ENCODE measurements at places on chromosomes 7 and 10.

DNA sequence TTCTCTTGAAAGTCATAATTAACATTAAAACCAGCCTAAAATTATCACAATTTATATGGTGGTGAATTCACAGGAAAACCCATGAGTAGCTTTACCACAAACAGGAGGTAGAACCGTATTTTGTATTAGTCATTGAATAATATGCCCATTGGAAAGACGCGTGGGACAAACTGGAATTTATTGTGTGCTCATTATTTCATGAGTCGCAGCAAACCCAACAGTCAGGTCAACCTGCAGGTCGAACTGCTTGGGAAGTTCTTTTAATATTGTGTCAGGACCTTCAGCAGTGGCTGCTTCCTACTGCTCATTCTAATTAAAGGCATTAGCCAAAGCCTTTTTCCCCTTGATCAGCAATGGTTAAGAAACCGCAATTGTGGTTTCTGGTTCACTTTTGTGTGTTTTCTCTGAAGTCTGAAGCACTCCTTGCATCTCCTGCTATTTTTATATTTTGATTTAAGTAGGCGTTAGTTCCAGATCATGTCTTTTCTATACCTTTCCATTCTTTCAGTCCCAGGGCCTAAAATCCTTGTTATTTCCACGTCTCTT lies 100.1 kb downstream of the RAB11FIP2 start:
- no peak for DNase-seq

DNA sequence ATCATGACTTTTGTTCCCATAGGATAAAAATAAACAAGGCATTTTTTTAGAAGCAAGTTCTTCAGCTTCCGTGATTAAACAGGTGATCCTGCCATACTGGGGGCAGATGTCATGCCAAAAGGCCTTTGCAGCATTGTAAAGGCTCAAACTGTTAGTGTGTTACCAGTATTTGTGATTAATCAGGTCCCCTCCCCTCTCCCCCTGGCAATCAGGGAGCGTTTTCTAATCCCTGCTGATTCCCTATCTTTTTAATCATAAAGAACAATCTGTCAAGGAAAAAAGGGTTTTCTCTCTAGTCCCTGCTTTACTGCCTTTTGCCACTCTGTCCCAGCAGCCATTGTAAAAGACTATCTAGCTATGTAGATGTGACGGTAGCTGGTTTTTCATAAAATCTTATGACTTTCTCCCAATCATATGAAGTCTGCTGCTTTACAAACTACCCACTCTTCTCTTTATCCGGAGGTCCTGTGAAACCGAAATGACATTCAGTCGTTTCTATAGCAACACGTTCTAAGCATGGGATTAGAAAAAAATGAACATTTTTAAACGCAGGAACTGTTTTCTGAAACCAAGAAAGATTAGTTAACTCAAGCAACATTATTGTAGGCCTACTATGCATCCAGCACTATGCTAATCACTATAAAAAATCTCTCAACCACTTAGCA lies 210.9 kb downstream of the RNLS start:
- DNase-seq: no peak

DNA sequence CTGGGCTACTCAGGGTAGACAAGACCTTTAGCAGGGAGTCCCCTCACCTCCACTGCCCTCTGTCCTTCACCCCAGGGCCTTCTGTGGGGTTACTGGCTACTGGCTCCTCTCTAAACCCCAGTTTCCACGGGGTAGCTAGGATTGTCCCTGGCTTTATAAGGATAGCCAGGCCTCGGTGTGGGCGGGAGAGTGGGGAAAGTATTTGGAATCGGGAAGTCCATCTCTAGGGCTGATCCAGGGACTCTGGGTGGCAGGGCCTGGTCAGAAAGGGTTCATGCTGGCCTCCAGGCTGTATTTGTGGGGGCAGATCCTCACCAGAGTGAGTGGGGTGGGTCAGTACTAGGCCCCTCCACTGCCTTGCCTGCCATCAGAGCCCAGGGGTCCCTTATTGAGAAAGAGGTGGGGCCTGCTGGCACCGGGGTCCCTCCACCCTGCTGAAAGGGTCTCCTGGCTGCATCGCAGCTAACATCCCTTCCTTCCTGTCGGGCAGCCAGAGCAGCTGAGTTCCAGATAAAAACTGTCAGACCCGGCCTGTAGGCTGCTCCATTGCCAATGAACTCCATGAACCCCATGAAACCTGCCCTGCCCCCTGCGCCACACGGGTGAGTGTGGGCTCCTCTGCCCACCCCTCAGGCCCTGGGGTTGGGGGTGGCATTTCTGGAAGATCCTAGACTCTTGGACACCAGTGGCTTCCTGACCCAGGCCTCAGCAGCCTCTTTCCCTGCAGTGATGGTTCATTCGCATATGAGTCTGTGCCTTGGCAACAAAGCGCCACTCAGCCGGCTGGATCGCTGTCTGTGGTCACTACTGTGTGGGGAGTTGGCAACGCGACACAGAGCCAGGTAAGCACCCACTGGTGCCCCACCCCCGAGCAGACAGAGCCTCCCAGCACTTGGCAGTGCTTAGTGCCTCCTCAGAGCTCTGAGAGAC lies 7.3 kb downstream of the ZMIZ2 start:
- no peak for DNase-seq

GRCh38 chr10:49362596-49363260 lies 33.2 kb downstream of the DRGX start:
- no peak for DNase-seq

- DNase-seq: no peak
Observed at GRCh38 chr10:110747609-110748464, 103.7 kb downstream of the RBM20 start.

DNA sequence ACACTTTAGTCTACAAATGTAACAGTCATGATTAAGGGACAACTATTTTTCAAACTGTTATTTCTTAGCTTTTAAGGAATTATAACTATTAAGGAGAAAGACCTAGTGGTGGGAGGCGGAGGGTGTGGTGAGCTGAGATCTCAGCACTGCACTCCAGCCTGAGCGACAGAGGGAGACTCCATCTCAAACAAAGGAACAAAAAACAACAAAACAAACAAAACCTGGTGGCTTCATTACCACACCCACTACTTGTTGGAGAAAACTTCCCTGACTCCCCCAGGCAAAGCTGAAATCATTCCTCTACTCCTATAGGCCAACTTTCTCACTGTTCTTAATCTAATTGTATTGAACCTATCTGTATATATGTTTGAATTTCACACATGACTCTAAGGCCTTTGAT lies 3.2 kb downstream of the POLR1F start:
- no peak for DNase-seq

DNA sequence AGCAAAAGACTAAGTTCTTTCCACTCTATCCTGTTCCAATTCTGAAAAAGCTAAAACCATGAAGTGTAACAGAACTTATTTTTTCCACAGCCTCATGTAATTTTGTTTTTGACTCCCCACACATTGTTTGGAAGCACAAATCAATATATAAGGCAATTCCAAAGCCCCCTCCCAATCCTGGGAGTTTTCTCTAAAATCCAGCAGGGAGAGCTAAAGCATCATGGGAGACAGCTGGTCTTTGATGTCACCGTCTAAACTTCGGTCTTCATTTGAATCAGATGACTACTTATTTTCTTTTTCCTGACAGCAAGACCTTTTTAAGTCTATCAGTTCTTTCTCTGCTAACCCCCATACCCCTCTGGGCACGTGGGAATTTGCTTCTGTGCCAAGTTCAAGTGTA lies 33.3 kb upstream of the PON1 start:
- no peak for DNase-seq

DNA sequence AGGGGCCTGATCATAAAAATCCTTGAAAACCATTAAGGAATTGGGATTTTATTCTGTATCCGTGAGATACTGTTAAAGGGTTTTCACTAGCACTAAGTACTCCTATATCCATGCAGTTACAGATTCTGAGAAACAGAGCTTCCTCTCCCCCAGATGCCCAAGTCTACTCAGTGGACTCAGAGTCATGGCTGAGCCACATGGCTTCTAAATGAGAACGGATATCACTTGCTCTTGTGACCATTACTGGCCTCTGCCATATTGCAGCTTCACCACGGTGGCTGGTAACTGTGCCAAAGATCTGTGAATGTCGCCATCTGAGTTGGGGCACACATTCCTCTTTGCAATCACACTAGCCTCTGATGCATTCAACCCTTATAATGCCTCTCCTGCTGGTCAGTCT lies 42.0 kb upstream of the PALS2 start:
- no peak for DNase-seq

DNA sequence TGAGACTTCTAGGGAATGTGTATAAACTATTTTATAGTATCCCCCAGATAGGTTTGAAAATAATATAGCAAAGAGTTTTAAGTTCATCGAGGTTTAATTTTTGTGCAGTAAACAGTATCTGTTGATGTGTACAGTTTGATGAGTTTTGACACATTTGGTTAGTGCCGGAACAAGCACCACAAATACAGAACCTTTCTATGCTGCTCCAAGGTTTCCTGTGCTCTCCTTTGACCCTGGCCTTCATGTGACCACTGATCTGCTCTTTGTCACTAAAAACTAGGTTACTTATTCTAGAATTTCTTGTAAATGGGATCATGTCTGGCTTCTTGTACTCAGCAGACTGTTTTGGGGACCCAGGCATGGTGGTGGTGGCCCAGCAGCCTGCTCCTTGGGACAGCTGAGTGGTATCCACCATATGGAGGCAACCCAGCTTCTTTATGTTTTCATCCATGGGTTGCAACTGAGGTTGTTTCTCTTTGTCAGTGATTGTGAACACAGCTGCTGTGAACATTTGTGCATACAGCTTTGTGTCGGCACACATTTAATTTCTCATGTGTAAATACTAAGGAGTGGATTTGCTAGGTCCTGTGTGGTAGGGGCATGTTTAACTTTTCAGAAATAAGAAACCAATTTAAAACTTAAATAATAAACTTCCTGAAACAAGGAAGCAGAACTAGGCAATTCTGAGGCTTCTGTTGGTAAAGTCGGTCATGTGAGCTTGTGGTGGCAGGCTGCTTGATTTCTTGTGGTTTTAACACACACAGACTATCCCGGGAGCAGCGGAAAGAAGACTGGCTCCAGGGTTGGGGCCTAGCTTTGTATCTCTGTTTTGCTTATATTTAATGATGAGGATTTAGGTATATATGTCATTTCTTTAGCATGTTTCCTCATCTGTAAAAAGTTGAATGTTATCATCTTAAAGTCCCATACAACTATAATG lies 219.4 kb downstream of the ABCA13 start:
- no peak for DNase-seq

- no peak for DNase-seq
Observed at GRCh38 chr10:28559618-28560017, 26.7 kb downstream of the WAC start.

DNA sequence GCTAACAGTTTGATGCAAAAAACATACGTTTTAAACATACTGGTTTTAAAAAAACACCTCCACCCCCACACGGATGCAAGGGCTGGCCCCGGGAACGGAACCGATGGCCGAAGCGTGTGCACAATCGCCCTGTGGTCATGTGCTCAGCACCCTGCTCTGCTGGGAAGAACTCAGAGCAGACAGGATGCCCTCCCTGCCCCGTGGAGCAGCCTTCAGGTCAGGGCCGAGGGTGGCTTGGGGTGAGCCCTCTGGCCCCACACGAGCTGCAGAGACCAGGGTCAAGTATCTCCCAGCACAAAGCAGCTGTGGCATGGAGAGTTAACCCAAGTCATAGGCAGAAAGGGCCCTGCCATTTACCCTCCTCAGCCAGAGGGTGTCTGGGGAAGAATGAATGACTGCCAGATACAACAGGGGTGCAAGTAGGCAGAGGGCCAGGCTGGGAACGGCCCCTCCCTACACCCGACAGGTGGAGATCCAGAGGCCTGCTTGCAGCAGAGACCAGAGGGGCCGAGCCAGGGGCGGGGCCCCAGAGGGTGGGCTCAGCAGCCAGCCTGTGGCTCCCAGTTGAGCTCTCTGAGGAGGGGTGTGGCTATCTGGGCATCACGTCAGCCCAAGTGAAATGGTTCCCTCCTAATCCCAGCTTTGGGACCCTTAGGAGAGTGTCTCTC lies 56.8 kb downstream of the ZRANB1 start:
- no peak for DNase-seq

- DNase-seq: no peak
Observed at GRCh38 chr10:110076559-110077318, 69.0 kb downstream of the ADD3 start.

- no peak for DNase-seq
Observed at GRCh38 chr7:6401536-6401935, 46.2 kb downstream of the DAGLB start.

DNA sequence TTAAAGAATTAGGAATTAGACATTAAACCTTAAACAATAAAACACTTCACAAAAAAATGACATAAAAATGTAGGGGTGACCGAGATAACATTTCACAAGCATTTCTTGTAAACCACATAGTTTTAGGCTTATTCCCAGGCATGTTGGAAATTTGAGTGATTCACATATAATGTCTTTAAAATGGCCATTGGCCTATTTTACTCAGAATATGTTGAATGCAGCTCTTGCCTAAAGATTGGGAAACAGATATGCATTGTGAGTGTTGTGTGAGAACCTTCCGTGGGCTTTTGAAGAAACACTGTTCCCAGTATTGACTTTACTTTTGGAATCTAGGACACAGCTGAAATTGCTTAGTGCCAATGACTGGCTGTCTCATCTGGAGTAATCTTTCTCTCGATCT lies 79.6 kb downstream of the ARL5B start:
- DNase-seq: no peak

GRCh38 chr10:125017547-125018298 lies 75.8 kb downstream of the ZRANB1 start:
- no peak for DNase-seq

DNA sequence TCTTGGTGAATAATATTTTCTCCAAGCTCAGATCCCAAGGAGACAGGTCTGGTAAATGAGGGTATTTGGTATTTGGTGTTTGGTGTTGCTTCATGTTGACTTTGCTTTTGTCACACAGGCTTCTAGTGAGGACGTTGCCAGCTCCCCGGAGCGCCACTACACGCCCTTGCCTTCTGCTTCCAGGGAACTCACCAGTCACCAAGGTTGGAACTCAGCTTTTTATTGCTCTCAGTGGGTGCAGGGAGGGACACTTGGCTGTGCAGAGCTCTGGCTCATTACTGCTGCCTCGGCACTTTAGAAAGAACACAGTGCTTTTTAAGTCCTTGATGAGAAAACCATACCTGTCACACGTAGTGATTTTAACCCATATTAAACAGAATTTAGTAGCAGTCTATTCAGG lies 892.9 kb downstream of the LRMDA start:
- no peak for DNase-seq

DNA sequence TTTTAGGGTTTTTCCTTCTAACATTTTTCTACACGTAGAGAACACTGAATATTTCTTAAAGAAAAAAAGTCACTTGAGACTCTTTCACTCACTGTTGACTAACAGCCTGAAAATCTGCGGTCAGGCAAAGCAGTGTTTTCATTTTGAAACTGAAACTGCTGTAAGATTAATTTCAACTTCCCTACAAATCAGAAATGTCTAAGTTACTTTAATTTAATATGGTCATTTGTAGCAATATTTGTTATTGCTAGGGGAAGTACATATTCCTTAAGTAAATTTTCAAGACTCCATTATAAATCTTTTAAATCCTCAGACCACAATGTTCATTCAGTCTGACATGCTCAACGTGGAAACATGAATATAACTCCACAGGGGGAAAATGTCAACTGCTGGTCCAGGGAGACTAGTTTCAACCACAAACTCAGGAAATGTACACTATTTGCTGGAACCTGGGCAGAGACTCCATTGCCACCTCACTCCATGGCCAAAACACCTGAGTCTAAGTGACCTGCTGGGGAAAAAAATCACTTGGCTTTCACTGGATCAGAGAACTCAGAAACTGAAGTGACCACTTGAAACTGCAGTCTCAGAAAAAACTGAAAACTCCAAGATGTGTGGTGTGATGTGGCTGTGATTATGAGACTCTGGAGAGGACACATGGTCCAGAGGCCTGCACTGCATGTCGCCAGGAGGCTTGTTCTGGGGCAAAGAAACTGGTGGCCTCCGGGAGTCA lies 161.2 kb downstream of the TAX1BP1 start:
- peak; percentile 17 for DNase-seq

GRCh38 chr7:26500749-26501352 lies 209.2 kb downstream of the SNX10 start:
- DNase-seq: no peak

Measured in stimulated activated CD4-positive, alpha-beta T cell treated with anti-CD3 and anti-CD28 coated beads, Interleukin-4, amount 100 ng/mL, for 4 hours (primary cell).